ENCODE measurements at places on chromosomes 16 and 17.

DNA sequence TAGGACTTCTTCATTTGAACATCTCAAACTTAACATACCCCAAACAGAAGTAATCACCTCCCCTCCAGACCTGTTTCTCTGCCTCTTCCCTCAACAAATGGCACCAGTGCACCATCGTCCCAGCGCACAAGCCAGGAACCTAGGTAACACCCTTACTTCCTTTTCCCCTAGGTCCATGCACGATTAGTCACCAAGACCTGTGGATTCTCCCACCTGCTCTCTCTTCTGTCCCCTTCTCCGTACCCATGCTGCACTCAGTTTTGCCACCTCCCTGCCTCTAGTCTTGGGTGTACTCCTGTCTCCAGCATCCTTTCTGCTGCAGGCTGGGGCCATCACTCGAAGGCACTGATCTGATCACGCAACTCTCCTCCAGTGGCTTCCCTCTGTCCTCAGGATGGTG is 3.2 kb downstream of the EMC8 start:
- DNase-seq: no peak

DNA sequence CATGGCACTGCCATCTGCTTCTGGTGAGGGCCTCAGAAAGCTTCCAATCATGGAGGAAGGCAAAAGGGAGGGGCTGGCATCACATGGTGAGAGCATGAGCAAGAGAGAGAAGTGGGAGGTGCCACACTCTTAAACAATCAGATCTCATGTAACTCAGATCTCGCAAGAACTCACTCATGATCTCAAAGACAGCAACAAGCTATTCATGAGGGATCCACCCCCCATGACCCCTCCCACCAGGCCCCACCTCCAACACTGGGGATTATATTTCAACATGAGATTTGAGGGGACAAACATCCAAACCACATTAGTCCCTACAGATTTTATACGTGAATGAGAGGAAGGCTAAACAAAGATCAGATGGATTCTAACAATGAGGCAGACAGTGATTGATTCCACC is 8.9 kb upstream of the TMEM132E start:
- DNase-seq: no peak

- peak; percentile 54 for DNase-seq
Measured at GRCh38 chr16:17416461-17417311, 54.1 kb downstream of the XYLT1 start.

- DNase-seq: peak; percentile 44
Measured at GRCh38 chr17:15260376-15261257, 4.5 kb downstream of the PMP22 start.

GRCh38 chr16:68383858-68384257 is 64.5 kb downstream of the SMPD3 start:
- no peak for DNase-seq

- peak; percentile 57 for DNase-seq
Measured at GRCh38 chr17:66302761-66303626, 581 bp downstream of the PRKCA start.

DNA sequence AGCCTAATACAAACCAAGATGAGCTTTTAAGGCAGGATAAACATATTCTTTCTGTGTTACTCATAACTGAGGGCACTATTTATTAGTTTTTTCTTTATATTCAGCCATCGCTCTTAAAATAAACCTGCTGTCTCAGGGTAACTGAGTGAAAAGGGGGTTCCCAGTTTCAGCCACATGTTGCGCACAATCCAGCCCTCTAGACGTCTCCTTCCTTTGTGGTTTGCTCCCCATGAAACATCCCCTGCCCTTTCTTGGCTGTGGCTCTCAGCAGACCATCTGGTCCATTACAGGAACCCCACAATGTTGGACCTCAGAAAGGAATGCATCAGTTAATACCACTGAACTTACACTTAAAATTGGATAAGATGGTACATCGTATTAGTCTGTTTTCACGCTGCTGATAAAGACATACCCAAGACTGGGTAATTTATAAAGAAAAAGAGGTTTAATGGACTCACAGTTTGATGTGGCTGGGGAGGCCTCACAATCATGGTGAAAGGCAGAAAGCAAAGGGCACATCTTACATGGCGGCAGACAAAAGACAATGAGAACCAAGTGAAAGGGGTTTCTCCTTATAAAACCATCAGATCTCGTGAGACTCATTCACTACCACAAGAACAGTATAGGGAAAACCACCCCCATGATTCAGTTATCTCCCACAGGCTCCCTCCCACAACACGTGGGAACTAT is 12.6 kb upstream of the IL21R start:
- DNase-seq: no peak

DNA sequence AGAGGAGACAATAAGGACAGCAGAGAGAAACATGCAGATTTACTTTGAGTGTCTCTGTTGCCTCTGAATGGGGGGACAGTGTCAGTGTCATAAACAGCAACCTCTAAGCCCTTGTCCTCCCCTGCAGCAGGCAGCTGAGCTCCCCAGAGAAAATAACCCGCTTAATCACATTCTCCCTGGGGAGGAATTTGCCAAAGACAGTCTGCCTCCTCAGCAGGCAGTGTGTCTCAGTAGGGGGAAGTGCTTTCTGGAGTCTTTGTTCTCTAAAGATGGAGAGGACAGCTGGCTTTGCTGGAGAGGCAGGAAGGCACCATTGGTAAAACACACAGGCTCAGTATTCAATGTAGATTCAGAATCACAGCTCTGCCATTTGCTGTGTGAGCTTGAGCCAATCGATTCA is 16.1 kb downstream of the TEKT5 start:
- no peak for DNase-seq

DNA sequence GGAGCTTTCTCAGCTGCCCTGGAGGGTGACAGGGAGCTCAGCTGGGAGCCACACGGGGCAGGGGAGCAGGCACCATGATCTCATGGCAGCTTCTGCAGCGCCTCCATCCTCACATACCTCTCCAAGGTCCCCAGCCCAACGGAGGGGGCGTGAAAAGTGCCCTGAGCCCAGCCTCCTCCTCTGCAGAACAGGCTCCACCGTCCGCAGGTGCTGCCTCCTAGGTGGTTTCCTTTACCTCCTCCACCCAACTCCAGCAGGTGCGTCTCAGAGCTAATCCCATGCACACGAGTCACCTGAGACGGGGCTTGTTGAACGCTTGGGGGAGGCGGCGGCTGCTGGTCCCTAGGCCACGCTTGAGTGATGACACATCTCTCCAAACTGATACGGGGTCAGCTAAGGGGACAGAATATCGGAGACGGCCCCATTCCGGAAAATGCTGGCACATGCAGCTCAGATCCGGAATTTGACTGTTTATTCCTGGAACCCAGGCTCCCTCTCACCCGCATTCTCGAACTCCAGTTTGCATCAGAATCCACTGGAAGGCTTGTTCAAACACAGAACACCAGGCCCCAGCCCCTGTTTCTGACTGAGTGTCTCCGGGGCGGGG is 387 bp upstream of the SLC38A8 start:
- DNase-seq: no peak

DNA sequence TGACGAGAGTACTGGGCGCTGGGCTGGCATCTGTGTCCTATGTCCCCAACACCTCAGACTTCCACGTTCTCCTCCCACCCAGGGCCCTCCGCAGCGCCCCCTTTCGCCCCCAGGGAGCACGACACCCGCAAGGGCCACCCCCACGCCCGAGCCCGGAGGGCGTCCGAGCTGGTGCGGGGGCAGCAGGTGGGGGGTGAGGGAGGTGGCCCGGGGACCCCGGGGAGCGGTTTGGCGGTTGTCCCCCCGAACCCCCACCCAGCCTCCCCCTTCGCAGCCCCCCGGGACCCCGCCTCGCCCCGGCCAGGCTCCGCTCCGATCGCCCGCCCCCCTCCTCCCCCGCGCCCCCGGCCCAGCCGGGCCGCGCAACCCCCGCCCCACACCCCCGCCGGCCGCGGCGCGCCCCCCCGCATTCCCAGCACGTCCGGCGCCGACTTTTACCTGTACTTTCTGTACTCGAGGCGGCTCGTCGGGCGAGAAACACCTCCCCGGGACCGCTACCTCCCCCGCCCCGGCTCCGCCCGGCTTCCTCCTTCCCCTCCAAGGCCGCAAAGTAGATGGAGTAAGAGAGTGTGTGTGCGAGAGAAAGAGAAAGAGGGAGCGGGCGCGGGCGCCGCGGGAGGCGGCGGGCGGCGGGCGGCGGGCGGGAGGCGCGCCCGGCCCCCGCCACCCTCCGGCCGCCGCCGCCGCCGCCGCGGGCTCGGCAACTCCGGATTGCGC is 901 bp downstream of the CDYL2 start:
- DNase-seq: peak; percentile 56

GRCh38 chr17:17279316-17279715 is 1.7 kb downstream of the COPS3 start:
- DNase-seq: no peak

GRCh38 chr17:30101686-30102390 is 14.8 kb upstream of the NSRP1 start:
- DNase-seq: no peak

DNA sequence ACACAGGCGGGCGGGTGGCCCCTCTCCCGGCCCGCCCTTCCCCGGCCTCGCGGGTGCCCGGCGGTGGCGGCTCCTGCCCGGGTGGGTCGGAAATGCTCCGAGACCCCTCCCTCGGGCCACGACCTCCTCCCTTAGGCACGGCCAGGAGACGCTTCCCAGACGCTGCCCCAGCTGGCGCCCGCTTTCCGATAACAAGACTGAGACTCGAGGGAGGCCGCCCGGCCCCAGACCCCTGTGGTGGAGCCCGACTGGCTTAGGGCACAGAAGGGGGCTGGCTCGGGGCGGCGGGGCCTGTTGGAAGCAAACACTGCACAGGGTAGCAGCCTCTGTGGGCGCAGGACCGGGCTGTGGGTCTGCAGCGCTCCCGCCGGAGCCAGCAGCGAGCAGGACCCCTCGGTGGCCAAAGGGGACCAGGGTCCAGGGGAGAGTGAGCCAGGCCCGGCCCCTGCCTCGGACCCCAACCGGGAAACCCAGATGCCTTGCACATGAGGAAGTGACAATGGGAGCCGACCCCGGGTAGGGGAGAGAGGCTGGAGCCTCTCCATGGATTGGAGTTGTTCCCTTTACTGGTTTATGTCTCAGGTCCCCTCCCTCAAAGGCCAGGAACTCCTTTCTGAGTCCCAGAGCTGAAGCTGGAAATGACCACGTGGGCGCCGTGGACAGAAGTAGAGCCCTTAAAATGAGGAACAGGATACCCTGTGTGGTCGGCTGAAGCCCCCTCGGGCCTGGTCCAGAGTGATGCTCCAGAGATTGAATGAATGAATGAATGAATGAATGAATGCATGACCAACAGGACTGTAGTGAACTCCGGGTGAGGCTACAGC is 19.8 kb upstream of the ADCY7 start:
- no peak for DNase-seq

- DNase-seq: no peak
Measured at GRCh38 chr17:29133121-29133713, 47.0 kb downstream of the MYO18A start.

GRCh38 chr17:79866791-79867518 is 27.7 kb upstream of the CBX4 start:
- no peak for DNase-seq

- DNase-seq: no peak
Measured at GRCh38 chr17:76371656-76372628, 12.5 kb upstream of the SPHK1 start.

DNA sequence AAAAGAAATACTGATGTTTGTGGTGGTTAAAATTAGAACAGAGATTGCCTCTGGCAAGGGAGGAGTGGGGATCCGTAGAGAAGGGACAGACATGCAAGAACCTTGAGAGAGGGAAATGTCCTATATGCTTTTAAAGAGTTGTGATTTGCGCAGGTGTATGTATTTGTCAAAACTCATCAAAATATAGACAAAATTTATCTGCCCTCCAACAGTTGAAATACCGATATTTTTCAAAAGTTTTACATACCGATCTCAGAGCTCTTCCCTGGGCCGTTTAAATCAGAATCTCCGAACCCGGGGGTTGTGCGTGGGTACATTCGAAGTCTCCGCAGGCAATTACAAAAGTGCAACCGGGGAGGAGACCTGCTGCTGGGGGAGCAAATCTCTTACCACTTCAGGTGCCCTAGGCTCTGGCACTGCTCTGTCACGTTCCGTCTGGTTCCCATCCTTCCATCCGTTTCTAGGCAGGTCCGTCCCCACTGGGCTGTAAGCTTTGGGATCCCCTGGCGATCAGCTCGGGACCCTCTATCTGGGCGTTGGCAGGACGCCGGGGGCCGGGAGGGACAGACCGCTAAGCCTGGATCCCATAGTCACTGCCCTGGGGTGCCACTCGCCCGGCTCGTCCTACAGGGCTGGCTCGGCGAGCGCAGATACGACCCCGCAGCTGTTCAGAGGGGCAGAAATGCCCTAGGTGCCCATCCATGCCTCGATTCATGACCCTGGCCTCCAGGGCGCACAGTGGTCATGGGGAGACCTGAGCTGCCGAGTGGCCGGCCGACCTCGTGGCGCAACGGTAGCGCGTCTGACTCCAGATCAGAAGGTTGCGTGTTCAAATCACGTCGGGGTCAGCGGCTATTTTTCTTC is 4.2 kb downstream of the BORCS6 start:
- peak; percentile 96 for DNase-seq

DNA sequence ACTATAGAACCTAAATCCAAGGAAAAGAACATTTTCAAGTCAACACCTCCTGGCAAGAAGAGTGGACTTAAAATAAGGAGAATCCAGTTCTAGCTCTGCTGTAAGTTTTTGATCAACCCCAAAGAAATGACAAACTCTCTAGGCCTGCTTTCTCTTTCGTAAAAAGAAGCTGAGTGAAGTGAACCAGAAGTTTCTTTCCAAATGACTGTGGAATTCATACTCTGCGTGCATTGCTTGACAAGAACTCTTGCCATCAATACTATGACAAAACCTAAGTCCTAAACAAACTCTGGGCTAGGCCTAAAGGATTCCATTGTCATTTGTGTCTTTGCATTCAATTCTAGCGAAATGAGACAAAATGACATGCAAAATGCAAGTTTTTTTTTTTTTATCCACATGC is 187.5 kb upstream of the SOX9 start:
- no peak for DNase-seq

DNA sequence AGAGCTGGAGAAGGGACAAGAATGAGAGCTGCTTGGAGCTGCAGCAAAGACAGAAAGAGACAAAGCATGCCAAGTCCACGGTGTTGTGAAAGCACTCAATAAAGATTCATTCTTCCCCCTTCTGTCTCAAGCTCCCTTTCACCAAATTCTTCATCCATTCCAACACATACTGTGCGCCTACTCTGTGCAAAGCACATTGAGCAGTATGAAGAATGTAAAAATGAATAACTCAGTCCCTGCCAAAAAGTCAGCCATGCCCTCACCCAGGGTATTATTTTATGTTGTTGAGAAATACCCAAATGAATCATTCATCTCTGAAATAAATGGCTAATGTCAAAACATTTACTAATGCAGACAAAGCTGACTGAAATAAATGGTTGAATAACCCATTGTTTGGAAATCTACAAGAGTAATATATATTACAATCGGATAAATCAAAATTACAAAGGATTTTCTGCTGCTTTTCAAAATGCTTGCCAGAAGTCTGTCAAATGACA is 282.9 kb upstream of the IRX5 start:
- DNase-seq: no peak

- no peak for DNase-seq
Measured at GRCh38 chr17:5299383-5299782, 17.3 kb downstream of the RABEP1 start.

- DNase-seq: peak; percentile 41
Measured at GRCh38 chr16:11016993-11017392, 72.6 kb downstream of the CLEC16A start.

- DNase-seq: peak; percentile 58
Measured at GRCh38 chr17:78736526-78737079, 45.5 kb downstream of the CYTH1 start.

GRCh38 chr16:17149904-17150483 is 320.8 kb downstream of the XYLT1 start:
- DNase-seq: no peak
